ENCODE measurements at places on chromosomes 4 and X.

DNA sequence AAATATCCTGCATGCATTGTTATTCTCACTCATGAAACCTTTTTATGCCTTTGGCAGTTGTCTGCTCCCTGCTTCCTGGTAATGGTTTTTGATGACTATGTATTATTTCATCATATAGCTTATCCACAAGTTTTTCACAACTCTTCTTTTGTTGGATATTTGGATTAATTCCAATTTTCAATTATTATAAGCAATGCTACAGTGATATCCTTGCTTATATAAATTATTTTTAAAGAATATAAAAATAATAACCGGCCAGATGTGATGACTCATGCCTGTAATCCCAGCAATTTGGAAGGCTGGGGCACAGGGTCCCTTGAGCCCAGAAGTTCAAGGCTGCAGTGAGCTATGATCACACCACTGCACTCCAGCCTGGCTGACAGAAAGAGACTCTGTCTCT is 47.0 kb downstream of the ASIC5 start:
- DNase-seq: no peak

DNA sequence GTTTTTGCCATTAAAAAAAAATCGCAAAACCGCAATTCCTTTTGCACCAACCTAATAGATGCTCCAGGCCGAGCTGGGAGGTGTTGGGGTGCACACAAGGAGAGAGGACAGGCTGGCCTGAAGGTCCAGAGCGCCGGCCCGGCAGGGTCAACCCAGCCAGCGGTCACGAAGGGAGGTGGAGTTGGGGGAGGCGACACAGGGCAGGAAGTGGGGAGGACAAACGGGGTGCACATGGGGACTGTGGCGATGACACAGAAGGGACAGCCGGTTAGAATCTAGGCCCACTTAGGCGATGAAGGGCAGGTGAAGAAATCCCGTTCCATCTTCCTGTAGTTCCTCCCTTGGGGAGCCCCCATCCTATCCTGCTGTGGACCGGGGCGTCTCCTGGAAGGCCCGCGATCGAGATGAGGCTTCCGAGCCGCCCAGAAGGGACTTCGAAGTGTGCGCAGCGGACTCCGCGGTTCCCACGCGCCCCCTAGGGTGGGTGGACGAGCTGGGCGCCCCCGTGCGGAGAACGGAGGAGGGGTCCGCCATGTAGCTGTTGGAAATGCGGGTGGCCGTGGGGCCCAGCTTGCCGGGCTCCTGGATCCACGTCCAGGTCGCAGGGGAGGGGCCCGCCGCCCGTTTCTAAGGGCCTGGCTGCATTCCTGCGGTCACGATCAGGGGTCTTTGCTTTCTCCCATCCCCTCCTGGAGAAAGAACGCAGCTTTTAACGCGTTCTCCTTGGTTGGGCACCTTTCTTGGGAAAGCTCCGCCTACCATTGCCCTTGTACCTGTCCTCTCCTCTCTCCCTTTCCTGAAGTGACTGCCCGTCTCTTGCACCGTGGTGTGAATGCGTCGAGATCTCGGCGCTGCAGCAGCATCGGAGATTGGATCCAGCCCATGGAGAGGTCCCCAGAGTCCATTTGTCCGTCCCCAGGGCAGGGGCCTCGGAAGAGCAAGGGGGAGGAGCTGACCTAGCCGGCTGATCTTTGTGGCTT is 17.0 kb upstream of the HPF1 start:
- DNase-seq: no peak

DNA sequence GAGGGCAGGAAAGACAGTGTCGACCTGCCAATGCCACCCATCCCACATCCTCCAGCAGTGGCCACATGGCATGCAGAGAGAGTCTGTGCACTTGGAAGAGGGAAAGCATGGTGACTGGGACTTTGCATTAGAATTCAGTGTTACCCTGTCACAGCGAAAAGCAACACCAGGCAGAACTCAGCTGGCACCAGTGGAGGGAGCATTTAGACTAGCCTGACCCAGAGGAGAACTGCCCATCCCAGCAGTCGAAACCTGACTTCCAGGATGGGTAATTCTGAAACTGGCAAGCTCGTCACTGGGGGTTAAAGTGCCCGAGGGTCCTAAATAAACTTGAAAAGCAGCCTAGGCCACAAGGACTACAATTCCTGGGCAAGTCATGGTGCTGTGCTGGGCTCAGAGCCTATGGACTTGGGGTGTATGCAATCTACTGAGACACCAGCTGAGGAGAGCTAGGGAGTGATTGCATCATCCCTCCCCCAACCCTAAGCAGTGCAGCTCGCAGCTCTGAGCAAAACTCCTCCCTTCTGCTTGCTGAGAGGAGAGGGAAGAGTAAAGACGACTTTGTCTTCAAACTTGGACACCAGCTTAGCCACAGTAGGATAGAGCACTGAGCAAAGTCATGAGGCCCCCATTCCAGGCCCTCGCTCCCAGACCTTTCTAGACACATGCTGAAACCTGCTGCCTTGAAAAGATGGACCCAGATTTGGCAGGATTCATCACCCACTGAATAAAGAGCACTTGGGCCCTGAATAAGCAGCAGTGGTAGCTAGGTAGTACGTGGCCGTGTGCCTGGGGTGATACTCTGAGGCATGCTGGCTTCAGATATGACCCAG is 68.8 kb downstream of the DDX60L start:
- no peak for DNase-seq

DNA sequence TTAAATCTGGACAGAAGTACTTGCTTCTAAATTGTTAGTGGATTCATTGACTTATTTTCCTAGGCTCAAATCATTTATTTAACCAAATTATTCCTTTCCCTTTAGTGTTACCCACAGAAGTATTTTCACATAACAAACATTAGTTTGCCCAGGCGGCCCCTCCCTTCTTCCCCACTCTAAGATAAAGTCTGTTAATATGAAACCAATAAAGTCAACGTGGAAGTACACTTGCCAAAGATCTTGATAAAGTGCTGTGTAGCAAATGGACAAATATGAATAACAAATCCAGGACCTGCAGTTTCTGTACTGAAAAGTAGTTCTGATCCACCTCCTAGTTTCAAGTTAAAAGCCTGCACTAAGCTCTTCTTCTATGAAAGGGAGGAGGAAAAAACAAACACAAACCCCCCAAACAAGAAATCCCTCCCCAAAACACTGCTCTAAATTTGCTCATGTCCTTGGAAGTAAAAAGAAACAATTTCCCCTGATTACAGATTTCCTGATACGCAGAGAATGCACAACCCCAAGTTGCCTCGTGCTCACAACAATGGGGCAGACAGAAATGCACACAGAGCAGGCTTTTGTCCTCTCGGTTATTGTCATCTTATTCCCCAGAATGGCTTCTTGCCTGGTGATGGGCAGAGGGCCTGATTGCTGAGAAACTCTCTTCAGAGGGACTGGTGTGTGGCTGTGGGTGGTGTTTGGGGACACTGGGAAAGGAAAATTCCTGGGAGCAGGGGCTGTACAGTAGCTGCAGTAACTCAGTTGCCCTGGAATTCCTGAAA is 23.2 kb downstream of the TMSB4X start:
- DNase-seq: no peak

DNA sequence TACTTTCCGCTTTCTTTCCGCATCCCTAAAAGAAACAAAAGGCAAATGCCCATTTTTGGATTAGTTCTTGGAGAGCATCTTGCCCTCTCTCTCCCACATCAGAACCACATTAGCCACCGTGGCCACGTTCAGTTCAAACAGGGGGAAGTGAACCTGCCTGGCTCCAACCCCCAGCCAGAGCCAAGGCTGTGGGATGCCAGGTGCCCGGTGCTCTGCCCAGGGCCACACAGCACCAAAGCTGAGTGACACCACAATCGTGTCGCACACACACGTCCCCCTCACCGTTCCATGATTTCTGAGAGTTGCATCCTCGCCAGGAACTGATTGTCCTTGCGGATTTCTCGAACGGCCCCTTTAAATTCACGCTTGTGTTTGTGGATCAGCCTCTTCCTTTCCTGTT is 24.3 kb downstream of the NOP14 start:
- no peak for DNase-seq

GRCh38 chr4:170190265-170190664 is 100.5 kb upstream of the AADAT start:
- no peak for DNase-seq

- no peak for DNase-seq
These were observed 254.5 kb downstream of the SPRY1 start for GRCh38 chr4:123651066-123651465.

GRCh38 chrX:72330131-72330530 is 24.4 kb upstream of the CITED1 start:
- DNase-seq: no peak
